Kidney epithelial cell (primary cell): ENCODE measurements at places on chromosomes 2 and 18.

- DNase-seq, result no peak
Measured at GRCh38 chr2:18381386-18381785, 179.1 kb downstream of the RDH14 start.

- DNase-seq, result no peak
Measured at GRCh38 chr2:118882693-118883336, 35.4 kb upstream of the EN1 start.

- DNase-seq, result no peak
Measured at GRCh38 chr2:74719066-74719465, 65.0 kb downstream of the SEMA4F start.

DNA sequence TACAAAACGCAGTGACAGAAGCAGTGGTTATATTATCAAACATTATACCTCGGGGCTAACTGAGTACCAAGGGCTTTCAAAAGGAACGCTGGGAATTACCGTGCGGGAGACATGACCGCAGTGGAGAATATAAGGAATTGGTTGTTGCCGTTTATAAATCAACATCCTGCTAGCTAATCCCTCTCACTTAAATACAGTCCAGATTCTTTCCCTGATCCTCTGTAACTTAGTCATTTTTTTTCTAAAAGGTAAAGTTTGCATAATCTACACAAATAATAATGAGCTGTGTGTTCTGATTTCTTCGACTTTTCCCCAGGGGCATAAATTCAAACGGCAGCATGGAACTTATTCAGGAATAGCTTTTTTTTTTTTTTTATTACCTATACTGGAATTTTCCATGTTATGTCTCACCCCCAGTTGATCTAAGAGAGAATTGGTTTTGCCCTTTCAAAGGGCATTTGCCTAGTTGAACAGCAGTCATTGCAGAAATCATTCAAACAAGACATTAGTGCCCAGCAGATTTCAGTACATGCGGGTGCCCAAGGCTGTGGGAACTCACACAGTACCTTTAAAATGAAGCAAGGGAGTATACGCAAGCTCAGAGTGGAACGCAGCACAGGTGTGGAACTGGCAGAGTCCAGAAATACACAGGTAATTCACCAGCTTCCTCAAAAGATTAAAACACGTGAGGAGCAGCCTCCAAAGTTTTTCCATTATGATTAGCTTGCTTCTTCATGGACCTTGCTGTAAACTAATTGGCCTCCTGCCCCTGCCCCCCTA, 63.9 kb downstream of the SMIM21 start:
- no peak for DNase-seq

- no peak for DNase-seq
Measured at GRCh38 chr18:70998490-70998889, 709.6 kb downstream of the SOCS6 start.

- DNase-seq, result no peak
Measured at GRCh38 chr2:129888896-129889295, 90.6 kb upstream of the RAB6C start.

DNA sequence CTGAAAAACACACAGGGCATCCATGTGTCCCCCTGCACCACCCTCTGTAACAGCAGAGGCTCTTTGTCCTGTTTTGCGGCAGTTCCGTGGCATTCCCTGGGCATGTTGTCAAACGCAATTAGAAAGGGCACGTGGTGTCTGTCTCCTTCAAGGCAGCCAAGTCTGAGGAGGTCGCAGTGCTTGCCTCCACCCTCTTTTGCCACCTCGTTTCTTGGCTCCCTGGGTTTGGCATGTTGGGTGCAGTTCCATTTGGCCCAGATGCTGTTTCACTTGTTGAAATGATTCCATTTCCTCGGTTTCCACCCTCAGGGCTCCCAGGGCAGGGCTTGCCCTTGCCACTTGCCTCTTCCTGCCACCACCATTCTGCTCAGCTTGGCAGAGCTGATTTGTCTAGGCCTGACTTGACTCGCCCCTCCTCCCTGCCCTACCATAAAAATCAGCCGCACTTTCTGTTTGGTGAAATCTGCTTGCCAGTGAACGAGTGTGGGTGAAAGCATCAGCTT, 12.4 kb downstream of the CCL20 start:
- no peak for DNase-seq

DNA sequence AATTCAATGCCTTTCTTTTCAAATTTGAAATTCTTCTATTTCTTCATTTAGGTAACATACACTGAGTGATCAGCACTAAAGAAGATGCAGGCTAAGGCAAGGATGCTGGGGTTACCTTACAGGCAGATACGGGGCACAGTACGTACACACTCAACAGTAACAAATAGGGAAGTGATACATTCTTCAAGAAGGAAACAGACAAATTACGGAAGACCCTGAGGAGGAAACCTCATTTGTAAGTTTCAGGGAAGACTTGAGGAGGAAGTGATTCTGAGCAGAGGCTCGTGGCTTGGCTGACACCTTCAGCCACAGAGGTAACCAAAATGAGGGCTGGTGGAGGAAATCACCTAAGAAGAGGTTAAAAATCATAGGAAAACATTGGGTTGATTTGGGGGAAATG, 1108.3 kb upstream of the KLHL29 start:
- no peak for DNase-seq

GRCh38 chr18:12076424-12077140, 17.1 kb upstream of the ANKRD62 start:
- no peak for DNase-seq

DNA sequence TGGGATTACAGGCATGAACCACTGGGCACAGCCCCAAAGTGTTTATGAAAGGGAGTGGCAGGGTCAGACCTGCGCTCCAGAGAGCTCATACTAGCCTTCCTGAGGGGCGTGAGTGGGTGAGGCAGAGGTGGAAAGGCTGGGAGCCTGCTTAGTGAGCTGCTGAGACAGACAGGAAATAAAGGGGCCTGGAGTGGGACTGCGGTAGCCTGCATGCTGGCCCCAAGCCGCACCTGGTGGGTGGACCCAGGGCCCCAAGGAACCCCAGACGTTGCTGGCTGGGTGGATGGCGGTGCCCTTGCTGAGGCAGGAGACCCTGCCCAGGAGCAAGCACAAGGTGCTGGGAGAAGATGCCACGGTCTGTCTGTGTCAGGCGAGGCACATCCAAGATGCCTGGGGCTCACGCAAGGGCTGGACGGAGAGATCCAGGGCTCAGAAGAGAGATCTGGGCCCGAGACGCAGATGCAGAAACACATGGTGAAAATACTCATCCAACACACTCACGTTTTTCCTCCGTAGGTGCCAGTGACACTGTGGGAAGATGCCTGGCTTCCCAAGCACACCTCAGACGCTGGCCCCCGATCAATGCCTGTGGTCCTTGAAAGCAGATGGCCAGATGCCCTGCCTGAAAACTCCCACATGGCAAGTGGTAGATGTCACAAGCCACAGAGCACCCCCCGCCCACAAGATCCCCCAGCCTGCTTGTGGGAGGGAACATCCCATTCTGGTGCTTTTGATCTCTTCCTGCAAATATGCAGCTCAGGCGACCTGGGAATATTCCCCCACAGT, 151.1 kb downstream of the GLI2 start:
- DNase-seq, result no peak

GRCh38 chr2:156396126-156396525, 40.1 kb upstream of the GPD2 start:
- no peak for DNase-seq

DNA sequence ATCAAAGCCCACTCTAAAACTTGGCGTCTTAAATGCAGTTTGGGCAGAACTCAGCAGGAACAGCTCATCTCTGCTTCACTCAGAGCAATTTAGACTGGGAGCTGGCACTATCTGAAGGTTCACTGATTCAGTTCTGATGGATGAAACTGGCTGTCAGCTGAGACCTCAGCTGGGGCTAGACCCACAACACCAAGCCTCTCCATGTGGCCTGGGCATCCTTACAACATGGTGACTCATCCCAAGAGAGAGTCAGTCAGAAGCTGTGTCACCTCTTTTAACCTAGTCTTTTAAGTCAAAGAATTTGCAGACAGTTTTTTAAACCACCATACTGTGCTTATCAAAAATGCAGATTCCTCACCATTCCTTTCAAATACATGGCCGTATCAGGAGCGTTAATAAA, 62.6 kb upstream of the ZNF397 start:
- DNase-seq, result peak; percentile 32

DNA sequence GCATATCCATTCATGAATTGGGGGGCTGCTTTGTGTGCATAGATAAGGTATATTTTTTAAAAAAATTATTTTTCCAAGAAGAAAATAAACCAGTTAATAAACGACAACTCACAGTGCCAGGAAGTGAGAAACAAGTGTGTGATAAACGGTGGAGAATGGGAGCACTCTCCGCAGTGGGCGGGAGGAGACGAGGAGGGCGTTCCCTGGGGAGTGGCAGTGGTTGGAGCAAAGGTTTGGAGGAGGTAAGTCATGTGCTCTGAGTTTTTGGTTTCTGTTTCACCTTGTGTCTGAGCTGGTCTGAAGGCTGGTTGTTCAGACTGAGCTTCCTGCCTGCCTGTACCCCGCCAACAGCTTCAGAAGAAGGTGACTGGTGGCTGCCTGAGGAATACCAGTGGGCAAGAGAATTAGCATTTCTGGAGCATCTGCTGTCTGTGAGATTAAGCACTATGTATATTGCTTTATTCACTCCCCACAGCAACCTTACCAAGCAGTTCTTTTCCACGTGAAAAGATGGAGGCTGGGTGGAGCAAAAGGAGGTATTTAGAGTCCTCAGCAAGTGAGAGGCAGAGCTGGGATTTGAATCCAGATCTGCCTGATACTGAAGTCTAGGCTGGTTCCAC, 27.0 kb upstream of the CASP8 start:
- DNase-seq, result no peak
